ENCODE measurements at places on chromosomes 2 and 18.

DNA sequence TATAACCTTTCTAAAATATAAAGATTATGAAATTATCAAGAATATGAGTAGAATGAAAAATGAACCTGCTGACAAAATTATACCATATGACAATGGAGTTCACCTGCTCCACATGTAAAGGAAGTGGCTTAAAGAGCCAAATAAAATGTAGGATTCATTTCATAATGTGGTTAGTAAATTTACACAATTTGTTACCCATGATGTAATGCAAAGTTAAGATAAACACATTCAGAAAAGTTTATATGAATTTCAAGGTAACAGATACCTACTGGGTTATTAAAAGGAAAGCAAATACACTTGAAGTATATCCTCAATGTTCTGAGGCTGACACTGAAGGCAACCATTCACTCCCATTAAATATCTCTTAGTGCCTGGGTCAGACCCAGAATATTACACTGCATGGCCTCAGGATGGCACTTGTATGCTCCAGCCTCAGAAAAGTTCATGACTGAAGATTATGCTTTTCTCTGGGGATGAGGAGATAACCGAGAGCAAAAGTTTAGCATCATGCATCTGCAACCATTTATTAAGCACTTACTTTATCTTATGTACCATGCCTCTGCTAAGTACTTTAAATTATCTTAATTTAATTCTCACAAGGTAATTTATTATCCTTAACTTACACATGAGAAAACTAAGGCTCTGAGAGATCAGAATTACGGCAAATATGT is 6.2 kb downstream of the STRN start:
- no peak for DNase-seq

DNA sequence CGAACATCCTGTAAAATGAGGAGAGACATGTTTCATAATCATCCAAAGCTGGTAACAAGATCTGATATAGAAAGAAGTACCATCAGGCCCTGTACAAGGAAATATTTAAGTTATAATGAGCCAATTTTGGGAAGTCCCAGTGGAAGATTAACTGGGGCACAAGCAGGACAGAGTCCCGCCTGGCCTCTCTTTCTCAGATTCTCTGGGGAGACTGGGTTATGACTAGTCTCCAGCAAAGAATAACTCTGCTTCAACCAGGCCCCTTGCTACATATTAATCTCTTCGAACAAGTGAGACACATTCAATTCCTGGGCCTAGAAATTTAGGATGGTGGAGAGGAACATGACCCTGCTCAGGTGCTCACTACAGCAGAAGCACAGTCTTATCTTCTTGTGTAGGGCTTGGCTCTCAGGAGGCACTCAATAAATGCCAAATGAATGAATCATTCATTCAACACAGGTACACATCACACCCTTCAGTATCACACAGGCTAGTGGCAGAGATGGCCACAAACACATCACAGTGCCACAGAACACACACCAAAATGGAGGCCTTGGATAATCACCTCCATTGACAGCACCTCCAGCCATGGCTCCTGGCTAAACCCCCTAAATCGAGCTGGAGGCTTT is 46.4 kb upstream of the RNF152 start:
- DNase-seq = no peak

GRCh38 chr18:23585007-23585871 is 1.1 kb downstream of the NPC1 start:
- DNase-seq = no peak

GRCh38 chr2:30026091-30027055 is 105.0 kb upstream of the ALK start:
- no peak for DNase-seq

- DNase-seq = no peak
Observed at GRCh38 chr18:76923485-76924085, 101.2 kb downstream of the ZNF236 start.

GRCh38 chr2:49914281-49914680 is 760.0 kb upstream of the FSHR start:
- DNase-seq = no peak

- no peak for DNase-seq
Observed at GRCh38 chr18:8139891-8140406, 469.3 kb upstream of the RAB12 start.

DNA sequence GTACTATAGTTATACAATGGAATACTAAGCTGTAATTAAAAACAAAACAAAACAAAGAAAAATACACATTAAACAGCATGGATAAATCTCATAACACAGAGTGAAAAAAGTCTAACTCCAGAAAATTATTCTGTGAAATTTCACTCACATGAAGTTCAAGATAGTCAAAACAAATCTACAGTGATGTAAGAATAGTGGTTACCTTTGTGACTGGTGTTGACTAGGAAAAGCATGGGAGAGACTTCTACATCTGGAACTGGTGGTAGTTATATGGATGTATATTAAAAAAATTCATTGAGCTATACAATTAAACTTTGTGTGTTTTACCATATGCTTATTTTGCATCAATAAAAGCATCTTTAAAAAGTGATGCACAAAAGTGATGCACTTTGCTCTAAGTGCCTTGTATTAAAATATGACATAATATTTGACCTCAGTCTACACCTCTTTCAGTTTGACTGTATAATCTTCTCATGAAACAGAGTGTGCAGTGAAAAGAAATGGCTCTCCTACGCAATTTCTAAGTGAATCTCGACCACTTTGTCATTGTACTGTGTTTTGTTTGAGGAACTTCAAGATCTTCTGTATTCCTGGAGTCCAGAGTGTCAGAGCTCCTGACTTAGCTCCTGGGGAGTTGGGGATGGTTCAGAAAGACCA is 28.0 kb downstream of the STAT4 start:
- DNase-seq = no peak

- DNase-seq = peak; percentile 46
Observed at GRCh38 chr2:98465456-98466226, 21.0 kb downstream of the INPP4A start.

- DNase-seq = no peak
Observed at GRCh38 chr18:3903337-3903736, 453.4 kb downstream of the TGIF1 start.

- no peak for DNase-seq
Observed at GRCh38 chr18:53033128-53033527, 693.1 kb downstream of the DCC start.

DNA sequence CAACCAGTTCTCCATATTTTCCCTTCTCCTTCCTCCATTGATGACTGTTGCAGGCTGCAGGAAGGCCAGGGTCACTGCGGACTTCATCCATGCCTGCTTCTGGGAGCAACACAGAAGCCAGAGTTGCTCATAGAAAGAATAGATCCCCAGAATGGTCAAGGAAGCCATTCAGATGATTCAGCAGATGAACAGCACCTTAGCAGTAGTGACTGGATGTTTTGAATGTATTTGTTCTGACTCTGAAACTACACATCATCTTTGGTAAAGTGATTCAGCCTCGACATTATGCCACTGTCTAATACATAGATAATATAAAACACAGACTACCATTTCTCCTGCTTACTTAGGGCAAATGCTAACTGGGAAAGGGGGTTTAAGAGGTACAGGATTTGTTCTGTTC is 411.6 kb downstream of the RND3 start:
- DNase-seq = no peak

- DNase-seq = no peak
Observed at GRCh38 chr2:176237456-176237855, 31.8 kb upstream of the MTX2 start.

- no peak for DNase-seq
Observed at GRCh38 chr2:56519806-56520205, 336.0 kb downstream of the CCDC85A start.

DNA sequence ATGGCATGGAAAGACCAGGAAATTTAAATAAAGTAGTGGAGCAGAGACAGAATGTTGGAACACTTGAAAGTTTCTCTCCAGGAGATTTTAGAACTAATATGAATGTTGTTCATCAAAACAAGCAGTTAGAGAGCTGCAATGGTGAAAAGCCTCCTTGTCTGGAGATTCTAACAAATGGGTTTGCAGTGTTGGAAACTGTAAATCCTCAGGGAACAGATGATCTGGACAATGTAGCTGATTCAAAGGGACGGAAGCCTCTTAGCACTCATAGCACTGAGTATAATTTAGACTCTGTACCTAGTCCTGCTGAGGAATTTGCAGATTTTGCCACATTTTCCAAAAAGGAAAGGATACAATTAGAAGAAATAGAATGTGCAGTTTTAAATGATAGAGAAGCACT is 27.7 kb downstream of the AFTPH start:
- DNase-seq = no peak

GRCh38 chr18:57772387-57772799 is 30.7 kb downstream of the ATP8B1 start:
- DNase-seq = no peak

GRCh38 chr2:33145459-33145858 is 198.7 kb downstream of the LTBP1 start:
- no peak for DNase-seq

DNA sequence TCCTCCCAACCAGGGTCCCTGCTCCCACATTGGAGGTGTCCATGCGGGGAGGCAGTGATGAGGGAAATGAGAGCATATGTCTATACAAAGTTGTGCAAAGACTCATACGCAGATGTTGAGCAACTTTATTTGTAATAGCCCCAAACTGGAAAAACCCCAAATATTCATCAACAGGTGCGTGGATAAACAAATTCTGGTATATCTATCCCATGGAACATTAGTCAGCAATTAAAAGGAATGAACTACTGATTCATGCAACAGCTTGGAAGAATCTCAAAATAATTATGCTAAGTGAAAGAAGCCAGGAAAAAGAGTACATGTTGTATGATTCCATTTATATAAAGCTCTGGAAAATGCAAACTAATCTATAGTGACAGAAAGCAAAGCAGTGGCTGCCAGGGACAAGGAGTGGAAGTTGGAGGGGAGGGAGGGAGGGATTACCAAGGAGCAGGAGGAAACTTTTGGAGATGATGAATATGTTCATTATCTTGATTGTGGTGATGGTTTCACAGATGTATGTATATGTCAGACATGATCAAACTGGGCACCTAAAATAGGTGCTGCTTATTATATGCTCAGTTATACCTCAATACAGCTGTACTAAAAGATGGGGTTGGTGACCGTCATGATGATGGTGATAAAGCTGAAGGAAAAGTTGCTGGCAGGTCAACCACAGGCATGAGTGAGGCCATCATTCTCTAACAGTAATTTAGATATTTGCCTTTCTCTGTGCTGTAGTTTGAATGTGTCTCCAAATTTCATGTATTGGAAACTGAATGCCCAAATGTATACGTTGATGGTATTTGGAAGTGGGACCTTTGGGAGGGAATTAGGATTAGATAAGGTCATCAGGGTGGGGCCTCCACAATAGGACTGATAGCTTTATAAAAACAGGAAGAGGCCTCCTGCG is 270.9 kb downstream of the CYP26B1 start:
- DNase-seq = no peak

- DNase-seq = no peak
Observed at GRCh38 chr2:55782528-55783173, 89.0 kb upstream of the PNPT1 start.

DNA sequence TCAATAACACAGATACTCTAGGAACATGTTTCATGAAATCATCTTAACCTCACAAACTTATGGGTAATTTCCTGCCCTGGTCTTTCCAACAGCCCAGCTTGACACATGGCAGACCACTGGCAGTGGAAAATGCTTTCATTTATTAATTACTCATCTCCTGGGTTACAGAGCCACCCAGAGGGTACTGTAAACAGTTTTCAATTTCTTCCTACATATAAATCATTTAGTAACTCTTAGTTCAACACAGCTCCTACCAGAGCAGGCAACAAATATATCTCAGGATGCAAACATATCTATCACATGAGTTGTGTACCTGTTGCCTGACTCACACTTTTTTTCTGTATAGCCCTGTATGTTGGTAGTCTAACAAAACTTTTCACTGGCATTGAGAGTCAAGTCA is 99.2 kb upstream of the VRK2 start:
- DNase-seq = no peak

DNA sequence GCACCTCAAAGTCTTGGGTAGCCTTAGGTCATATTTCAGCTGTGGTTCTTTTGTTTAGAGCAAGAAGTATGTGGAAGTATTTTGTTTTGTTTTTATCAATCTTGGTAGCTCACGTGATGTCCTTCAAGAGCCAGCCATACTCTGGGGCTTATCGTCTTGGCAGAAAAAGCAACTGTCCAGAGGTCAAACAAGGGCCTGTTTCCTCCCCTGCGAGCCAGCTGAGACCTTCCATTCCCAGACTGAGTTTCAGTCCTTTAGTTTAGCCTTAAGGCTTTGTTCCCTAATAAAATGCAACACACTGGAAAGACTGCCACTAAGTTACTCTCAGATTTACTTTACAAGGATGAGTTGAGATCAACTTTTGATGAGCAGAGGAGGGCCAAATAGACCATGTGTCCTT is 63.5 kb downstream of the TXNL1 start:
- no peak for DNase-seq

- no peak for DNase-seq
Observed at GRCh38 chr2:85769236-85769982, 15.6 kb downstream of the ATOH8 start.

- DNase-seq = no peak
Observed at GRCh38 chr18:57807336-57808117, 4.4 kb upstream of the ATP8B1 start.

GRCh38 chr2:9307535-9307934 is 100.9 kb downstream of the ASAP2 start:
- no peak for DNase-seq

- no peak for DNase-seq
Observed at GRCh38 chr2:28896906-28897305, 2.4 kb downstream of the WDR43 start.

DNA sequence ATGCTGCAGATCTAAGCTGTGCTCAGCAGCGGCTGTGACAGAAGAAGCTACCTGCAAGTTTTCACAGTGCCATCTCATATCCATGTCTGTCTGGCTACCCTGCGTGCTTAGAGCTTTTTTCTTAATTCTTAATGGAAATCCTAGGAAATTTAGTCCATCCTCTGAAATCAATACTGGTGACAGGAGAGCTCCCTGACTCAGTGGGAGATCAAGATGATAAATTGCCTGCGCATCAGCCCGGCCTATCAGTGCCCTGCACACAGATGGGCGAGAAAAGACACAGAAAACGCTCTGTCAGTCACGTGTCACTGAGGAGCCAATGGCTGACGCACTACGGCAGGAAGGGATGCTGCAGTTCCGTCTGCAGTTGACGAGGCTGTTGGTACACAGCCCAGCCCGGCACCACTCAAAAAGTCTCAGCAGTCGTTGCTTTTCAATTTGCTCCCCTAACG is 819.6 kb upstream of the FSHR start:
- DNase-seq = peak; percentile 27

DNA sequence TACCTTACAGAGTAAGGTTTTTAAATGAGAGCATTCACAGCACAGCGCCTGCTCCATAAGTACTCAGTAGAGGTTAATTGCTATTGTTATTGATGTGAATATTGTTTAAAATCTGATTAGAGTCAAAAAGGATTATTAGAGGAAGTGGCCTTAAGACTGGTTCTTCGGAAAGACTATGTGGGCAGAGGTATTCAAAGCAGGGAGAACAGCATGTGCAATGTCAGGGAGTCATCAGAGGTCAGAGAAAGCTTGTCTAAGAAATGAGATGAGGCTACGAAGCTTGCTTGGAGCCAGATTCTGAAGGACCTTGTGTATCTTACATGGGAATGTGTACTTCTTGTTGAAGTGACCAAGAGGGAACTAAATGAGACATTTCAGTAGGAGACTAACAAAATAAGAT is 49.8 kb downstream of the PMS1 start:
- DNase-seq = no peak
